ENCODE measurements at places on chromosomes 12 and 14.

DNA sequence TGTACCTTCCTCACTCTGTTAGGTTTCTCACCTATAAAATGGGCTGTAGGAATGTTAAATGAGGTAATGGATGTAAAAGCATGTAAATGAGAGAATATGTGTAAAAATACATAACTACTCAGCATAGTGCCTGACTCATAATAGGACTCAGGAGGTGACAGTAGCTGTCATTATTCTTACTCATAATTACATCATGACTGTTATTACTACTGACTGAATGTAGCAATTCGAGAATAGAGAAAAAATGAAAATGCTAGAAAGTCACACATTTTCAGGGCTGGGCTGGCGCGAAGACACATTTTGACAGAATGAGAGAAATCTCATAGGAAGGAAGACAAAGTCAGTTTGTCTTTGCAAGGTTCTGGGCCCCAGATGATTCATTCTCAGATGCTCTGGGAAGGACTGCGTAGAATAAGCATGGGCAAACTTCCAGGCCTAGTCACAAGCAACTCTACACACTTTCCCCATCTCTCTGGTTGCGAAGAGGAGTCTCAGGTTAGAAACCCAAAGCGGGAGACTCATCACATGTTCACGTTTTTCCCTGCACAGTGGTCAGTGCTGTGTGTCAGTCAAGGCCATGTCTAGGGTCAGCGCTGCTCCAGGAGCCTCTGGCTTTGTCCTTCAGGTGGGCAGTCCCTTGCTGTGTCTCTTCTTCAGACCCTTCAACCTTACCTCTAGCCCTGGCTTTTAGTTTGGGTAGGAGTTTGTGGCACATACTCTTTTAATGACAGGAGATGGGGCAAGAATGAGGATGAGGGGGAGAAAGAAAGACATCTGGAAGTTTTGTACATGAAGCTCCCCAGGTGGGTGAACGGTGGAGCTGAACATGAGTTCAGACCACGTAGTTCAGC is 8.4 kb downstream of the GPRC5A start:
- peak; percentile 70 for DNase-seq

DNA sequence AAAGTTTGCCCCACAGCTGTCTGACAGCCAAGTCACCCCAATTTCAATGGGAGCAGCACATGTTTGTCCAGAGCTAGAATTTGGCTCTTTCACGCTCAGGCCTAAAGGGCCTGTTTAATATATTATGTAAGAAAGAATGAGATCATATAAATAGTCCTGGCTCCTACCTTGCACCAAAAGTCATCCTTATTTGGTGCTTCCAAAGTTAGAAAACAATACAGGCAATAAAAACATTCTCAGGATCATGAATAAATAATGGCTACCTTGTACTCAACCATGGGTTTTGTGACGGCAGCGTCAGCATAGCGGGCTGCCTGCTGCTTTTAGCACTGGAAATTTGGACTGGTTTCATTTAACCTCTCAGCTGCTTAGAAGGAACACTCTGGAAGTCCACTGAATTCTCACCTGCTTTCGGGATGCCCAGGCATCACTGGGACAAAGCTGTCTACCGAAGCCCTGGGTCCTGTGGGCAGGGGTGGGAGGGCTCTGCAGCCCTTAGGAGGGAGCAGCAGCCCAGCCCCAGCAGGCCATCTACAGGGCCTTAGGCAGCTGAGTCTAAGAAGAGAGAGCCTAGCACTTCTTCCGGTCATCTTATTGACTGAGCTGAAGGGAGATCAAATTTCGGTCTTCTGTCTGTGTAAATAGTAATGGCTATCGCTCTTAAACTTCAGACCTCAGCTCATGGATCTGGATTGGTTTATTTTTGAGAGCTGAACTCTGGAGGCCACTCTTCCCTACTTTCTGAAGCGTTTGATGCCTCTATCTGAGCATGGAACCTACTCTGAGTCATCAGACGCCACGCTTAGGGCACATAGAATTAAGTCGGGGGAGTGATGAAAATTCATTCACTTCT is 106.5 kb downstream of the SAMD4A start:
- no peak for DNase-seq

- DNase-seq: peak; percentile 62
Measured at GRCh38 chr14:60179431-60179869, 14.3 kb upstream of the DHRS7 start.

GRCh38 chr14:65079201-65079600 is 23.1 kb downstream of the MAX start:
- no peak for DNase-seq

DNA sequence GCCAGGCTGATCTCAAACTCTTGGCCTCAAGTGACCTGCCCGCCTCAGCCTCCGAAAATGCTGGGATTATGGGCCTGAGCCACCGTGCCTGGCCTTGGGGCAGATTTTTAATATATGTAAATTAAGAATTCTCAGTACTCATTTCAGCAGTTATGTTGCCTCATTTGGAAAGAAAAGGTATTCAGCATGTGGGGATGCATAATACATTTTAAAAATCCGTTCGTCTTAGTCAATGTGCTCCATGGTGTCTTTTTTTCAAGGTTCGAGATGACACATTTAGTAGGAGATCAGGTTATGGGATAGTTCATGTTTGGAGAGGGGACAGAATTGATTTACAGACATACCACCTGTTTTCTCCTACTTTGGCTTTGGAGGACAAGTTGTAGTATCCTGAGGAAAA is 10.2 kb downstream of the SYNE2 start:
- no peak for DNase-seq

DNA sequence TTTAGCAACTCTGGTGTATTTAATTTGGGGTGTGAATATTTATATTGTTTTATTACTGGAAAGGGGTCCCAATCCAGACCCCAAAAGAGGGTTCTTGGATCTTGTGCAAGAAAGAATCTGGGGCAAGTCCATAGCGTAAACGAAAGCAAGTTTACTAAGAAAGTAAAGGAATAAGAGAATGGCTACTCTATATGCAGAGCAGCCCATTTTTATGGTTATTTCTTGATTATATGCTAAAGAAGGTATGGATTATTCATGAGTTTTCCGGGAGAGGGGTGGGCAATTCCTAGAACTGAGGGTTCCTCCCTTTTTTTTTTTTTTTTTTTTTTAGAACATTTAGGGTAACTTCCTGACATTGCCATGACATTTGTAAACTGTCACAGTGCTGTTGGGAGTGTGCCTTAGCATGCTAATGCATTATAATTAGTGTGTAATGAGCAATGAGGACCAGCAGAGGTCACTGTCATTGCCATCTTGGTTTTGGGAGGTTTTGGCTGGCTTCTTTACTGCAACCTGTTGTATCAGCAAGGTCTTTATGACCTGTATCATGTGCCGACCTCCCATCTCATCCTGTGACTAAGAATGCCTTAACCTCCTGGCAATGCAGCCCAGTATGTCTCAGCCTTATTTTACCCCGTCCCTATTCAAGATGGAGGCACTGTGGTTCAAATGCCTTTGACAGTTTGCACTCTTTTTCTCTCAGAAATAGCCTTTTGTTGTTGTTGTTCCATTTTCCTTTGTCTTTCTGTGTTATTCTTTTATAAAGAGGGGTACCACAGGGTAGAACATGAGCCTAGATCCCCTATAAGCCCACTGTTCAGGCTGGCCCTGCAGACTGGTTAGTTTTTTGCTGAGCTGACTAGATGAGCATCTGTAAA is 75.5 kb upstream of the DCD start:
- peak; percentile 23 for DNase-seq

- no peak for DNase-seq
Measured at GRCh38 chr14:65301862-65302539, 110.5 kb upstream of the FUT8 start.

- DNase-seq: no peak
Measured at GRCh38 chr14:105374389-105374788, 23.9 kb upstream of the TEX22 start.

DNA sequence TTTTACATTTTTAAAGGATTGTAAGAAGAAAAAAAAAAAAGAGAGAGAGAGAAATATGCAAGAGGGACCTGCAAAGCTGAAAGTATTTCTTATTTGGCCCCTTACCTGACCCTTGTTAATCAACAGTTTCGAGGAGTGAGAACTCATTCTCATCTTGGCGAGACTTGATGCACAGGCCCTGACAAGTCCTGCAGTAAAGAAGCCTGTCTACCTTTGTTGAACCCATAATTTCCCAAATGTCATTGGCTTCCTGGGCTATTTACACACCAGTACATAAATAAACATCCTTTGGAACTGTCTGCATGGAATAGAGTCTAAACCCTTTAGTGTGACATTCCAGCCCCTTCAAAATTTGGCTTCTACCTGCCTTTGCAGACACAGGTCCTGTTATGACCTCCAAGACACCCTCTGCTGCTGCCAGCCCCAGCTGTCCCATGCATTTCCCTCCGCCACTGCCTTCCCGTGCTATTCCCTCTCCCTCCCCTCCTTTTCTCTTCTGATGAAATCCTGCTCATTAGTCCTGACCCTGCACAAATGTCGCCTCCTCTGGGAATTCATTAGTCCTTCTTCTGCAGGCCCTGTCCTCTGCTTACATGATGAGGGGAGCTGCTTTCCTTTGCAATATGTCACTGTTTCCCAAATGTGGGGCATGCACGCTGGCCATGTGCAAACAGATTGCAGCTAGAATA is 35.1 kb downstream of the MYL2 start:
- DNase-seq: no peak

GRCh38 chr12:57148469-57149244 is 1.2 kb upstream of the LRP1-AS start:
- DNase-seq: no peak

- DNase-seq: no peak
Measured at GRCh38 chr12:124650912-124651311, 83.5 kb upstream of the NCOR2 start.

DNA sequence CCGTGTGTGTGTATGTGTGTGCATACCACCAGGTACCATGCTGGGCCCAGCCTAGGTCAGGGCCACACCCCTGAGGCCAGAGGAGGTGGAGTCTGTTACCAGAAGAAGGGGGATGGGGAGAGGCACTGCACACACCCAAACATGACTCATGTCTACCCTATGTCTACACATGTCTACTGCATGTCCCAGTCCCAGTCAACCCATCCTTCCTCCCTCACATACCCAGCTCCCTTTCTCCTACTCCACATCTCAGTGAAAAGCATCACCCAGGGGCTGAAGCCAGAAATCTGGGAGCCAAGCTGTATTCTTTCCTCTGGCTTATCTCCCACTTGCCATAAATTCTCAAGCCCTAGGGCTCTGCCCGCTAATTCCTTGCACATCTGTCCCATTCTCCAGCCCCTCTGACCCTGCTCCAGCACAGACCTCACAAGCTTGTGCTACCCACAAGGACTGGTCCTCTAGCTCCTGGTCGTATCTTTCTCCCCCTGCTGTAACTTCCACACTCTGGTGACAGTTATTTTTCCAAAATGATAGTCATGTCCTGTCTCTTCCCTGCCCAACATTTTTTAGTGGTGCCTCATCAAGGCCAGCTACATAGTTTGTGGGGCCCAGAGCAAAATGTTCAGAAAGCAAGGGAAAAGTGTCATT is 18.0 kb upstream of the APPL2 start:
- peak; percentile 29 for DNase-seq

GRCh38 chr14:31967669-31967975 is 109.5 kb upstream of the ARHGAP5 start:
- DNase-seq: no peak

- DNase-seq: no peak
Measured at GRCh38 chr12:42854826-42855225, 265.3 kb upstream of the PRICKLE1 start.

DNA sequence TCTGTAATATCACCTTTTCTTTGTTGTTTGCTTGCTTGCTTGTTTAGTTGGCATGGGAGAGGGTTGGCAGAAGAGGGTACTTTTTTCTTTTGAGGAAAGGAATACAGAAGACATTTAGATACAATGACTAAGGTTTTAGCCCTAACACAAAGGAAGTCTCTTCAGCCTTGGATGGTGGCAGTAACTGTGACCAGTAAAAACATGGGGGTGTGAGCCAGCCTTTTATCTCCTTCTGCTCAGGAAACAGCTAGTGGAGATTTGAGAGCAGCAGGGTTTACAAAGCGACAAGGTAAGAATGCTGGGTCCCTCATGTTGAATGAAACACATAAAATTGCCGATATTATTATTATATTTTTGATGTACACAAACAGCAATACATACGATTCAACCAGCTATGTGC is 40.4 kb downstream of the SLC8A3 start:
- no peak for DNase-seq

DNA sequence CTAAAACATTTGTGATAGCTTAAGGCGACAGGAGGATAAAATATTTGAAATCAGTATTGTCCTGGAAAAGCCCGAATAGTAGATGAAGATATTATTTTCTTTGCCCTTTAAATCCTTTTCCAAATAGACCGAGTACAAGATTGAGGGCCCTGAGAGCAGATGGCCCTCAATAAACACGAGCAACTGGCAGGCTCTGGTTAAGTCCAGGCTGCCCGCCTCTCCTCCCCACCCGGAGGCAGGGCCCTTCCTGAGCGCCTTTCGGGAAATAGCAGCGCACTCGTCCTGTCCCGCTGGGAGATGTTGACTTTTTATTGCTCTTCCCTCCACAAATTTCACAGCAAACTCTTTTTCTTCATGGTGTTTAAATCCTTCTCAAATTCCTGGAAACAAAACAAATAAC is 50.8 kb upstream of the MAX start:
- no peak for DNase-seq

DNA sequence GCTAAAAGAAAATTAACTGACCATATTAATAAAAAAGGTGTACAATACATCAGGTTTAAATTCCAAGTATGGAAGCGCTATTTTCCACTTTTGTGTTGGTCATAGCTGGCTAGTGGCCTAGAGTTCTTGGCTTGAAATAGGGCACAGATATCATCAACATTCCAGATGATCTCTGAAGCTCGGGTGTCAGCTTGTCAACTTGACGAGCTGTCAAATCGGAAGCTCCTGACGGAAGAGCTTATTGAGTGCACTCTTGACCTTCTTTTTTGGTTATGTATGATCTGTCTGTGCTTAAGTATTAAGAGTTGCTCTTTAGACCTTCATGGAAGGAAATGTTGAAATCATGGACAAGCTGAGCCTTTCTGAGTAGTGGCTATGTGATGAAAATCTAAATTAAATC is 177.9 kb downstream of the APAF1 start:
- no peak for DNase-seq

- no peak for DNase-seq
Measured at GRCh38 chr12:89129167-89129870, 223.0 kb downstream of the DUSP6 start.

DNA sequence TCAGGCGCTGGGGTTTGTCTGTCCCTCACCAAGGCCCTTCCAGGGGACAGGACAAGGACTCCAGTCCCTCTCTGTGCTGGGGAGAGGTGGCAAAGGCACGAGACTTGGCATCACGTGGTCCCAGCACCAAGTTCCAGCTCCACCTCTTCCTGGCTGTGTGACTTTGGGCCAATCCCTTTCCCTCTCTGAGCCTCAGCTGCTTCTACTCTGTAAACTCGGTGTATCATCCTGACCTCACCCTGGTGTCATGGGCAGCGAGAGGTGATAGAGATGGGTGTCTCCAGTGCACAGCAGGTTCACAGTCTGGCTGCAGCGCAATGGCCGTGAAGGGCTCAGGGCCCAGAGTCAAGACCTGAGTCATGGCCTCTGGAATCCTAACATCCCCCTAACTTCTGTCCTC is 54.0 kb downstream of the MVK start:
- no peak for DNase-seq

DNA sequence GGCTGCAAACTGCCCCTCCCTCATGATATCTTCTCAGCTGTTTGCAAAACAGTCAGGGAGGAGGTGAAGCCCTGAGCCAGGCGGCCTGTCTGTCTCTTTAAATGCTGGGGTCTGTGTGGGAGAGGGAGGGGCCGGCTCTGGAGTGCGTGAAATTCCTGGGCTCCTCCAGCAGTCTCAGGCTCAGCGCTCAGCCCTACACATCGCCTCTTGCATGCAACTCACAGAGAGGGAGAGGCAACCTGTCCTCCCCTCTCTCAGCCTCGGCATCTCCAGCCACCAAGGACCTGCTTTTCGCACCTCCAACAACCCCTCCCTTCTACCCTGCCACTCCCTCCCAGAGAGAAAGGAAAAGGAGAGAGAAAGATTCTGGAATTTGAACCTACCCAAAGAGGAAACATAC is at the start of gene NRXN3:
NRXN3 (plus strand) TSS at position 171 of the 400 bp plus-strand sequence. CDS start 72,721 bp downstream, outside the sequence.
- DNase-seq: no peak

All from LoVo (cell line).